ENCODE measurements at places on chromosomes 3 and 15.
A peak's percentile ranks its signal among the peaks of the same experiment; 100 is the strongest.

- no peak for DNase-seq
Observed at GRCh38 chr3:117054556-117054955, 345.0 kb downstream of the TUSC7 start.

- DNase-seq, result no peak
Observed at GRCh38 chr3:48084929-48085328, 68.7 kb upstream of the MAP4 start.

GRCh38 chr15:77967798-77968197 lies 109.7 kb downstream of the TBC1D2B start:
- no peak for DNase-seq

- DNase-seq, result peak; percentile 49
Observed at GRCh38 chr15:33807665-33808064, 160.6 kb upstream of the CHRM5 start.

GRCh38 chr15:40379853-40380252 lies 2.7 kb upstream of the KNSTRN start:
- peak; percentile 100 for DNase-seq

GRCh38 chr3:70703305-70704102 lies 391.1 kb upstream of the MDFIC2 start:
- no peak for DNase-seq

DNA sequence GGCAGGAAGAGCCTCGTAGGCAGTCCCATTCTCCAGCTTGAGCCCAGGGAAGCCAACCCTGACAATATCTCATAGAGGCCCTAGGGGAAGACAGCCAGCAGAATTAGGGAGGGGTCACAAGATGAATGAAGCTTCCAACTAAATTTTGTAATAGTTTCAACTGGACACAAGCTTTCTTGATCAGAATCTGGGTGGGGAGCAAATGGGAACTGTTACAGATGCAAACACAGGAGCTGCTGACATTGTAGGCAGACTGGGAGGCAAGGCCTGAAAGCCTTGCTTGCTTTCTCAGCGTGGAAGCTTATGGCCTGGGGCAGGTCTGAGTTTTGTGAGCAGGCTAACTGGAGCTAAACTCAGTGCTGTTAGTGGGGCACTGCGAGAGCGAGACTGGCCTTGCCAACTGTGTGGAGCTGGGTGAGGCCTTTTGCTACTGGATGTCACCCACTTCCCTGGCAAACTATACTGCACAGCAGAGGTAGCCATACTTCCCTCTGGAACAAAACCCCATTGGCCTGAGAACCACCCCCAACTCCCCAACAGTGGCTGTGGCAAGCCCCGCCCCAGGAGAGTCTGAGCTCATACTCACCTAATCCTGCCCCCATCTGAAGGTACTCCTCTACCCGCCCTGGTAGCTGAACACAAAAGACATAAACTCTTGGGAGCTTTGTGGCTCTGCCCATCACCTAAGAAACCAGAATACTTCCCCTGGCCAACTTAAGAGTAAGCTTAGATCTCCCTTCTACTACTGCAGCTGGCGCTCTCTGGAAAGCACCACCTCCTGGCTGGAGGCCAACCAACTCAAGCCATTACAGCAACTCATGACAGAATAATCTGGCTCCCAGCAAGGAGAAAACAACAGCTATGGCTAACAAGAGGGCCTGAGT lies 42.9 kb downstream of the CFAP20DC start:
- DNase-seq, result peak; percentile 72

Data from myocyte (in vitro differentiated cells).